NCI-H1694 (cell line): ENCODE measurements at places on chromosomes 5 and 9.

DNA sequence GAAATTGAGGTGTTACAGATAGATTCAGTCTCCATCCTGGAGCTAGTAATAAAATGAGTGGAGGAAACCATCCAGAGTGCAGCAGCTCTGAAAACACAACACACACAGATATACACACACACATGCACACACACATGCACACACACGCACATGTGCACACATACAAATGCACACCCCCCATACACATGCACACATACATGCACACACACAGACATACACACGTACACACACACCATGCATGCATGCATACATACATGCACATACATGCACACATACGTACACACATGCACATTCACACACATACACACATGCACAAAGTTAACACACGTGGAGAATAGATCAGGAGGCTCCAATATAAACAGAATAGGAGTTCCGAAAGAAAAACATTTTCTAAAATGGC is 21.0 kb upstream of the OBP2B start:
- DNase-seq = no peak

GRCh38 chr5:151798674-151799073 is 26.9 kb downstream of the G3BP1 start:
- DNase-seq = no peak

DNA sequence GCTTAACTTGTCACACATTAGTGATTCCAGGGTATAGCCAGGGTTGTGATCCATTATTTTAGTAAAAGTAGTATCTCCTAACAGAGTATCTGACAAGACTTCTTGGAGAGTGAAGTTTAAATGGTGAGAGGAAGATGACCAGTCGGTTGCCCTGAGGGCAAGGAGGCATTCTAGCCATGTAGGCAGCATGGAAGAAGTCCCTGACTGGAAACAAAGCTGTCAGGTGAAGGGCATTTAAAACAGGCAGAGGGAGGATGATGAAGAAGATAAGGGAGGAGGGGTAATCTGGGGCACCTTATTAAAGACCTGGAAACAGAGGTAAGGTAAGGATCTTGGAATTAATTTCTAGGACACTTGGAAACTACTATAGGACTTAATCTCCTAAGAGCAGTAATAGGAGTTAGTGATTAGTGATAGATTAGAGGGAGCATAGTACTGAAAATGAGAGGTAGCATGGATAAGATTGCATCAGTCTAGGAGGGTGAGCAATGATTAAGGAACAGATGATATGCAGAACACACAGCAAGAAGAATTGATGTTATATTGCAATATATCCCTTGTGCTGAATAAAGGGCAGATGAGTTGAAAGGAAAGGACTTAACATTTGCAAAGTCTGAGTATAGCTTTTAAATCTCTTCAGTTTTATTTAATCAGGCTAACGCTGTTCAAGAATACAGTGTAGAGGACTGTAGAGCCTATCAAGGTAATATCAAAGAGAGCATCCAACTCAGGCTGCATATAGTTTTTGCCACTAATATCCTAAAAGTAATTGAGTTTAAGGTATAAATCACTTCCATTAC is 9.6 kb downstream of the KIF2A start:
- DNase-seq = no peak

GRCh38 chr5:65261499-65261898 is 220.2 kb downstream of the ADAMTS6 start:
- DNase-seq = no peak

DNA sequence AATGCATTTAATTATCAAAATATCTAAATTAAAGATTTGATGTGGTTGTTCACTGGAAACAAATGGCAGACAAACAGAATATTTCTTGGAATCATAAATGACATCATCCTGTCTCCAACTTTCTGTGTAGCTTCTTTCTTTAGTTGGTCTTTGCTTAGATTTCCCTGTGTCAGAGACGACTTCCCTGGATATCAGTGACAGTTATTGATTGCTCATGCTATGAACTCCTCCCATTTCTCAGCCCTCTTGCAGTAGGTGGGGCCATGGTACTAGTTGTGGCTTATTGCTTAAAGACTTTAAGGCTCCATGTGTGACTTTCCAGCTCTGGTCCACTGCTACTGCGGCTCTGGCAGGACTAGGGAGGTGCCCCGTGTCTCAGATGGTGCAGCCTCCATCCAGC is 592.6 kb downstream of the MTRR start:
- DNase-seq = no peak

- no peak for DNase-seq
Observed at GRCh38 chr5:29744618-29745017, 1448.9 kb upstream of the CDH6 start.

- DNase-seq = no peak
Observed at GRCh38 chr5:38555354-38556087, 925 bp downstream of the LIFR start.
